ENCODE measurements at places on chromosomes 5 and 9.

DNA sequence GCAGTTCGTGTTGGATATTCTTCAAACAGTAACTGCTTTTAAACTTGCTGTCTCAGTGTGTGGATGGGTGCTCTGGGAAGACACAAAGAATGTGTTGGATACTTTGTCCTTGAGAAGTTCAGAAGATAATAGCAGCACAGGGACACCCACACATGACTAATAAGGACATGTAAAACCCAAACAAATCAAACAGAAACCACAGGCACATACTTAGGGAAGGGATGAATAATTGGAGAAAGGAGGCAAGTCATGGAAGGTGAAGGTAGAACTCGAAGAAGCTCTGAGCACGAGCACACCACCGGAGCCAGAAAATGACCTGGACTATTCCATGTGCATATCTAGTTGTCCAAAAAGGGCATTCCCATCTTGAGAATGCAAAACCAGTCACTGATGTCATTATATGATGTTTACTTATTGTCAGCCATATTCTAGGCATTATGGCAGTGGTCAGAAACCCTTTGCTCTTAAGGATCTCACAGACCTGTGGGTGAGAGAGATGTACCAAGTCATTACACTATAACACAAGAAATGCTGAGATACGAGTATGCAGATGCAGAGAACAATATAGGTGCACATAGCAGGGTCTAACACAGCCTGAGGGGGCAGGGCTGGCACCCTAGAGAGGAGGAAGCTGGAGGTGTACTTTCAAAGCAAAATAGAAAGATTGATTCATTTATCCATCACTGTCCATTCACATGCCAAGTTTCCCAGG is 152.9 kb downstream of the PIK3R1 start:
- H3K27me3 ChIP-seq: peaks cover 7% of the 10 kb centered on the region
- H3K27ac ChIP-seq: peak overlapping the region; percentile 81
- peak overlapping the region; percentile 70 for H3K4me3 ChIP-seq
- no peak for DNase-seq

DNA sequence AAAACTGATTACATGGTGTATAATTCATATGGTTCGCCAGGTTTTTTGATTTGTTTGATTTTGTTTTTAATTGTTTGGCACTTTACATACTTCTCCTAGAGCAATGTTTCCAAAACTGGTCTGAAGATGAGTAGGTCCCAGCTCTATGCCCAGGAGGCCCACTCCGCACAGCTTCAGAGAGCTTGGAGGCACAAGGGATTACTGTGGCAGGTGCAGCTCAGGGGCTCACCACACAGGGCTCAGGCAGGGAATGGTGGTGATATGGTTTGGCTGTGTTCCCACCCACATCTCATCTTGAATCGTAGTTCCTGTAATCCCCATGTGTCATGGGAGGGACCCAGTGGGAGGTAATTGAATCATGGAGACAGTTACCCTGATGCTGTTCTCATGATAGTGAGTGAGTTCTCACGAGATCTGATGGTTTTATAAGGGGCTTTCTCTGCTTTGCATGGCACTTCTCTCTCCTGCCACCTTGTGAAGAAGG is 296.6 kb downstream of the MED10 start:
- H3K36me3 ChIP-seq: no peaks in the 10 kb centered on the region
- H3K27me3 ChIP-seq: no peaks in the 10 kb centered on the region
- H3K4me3 ChIP-seq: no peak overlapping the region
- H3K27ac ChIP-seq: no peak overlapping the region
- no peaks in the 10 kb centered on the region for H3K4me1 ChIP-seq

DNA sequence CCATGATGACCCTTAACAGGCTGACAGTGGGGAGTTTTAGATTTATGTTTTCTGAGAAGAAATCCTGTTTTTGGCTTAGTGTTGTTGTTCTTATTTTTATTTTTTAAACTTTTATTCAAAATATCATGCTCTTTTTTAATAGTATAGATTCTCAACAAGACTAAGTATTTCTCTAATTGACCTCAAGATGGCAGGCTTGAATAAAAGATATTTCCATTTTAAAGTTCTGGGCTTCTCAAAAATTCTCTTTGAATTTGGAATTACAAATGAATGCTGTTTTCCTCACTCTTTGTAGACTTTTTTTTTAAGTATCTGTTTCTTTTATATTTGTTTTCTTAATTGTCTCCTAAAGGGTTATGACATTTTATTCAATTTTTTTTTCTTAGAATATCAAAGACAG is 50.0 kb upstream of the SH3GL2 start:
- no peaks in the 10 kb centered on the region for H3K36me3 ChIP-seq
- H3K4me1 ChIP-seq: no peaks in the 10 kb centered on the region
- H3K4me3 ChIP-seq: no peak overlapping the region

DNA sequence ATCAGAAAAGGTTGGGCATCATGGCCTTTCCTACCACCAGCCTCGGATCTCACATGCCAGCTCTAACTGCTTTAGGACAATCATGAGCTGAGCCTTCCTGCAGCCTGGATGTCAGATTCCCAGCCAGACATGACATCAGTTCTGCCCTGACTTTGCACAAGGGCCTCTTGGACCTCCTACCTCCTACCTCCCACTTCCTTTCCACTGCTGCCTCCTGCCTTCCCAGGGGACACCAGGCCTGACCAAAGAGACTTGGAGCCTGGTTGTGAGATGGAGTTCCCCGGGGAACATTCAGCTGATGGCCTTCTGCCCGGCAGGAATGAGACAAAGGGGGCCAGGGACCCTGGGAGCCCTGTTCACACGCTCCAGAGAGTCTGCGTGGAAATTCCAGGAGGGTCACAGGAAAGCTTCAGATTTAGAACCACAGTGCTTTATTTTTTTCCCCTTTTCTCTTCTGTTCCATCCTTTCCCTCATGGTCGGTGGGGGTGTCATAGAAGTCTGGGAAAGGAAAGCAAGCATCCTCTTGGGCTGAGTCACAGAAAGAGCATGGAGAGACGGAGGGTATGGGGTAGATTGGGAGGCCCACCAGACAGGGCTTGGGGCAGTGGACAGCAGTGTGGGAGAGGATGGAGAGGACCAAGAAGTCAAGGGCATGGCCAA is 35.4 kb upstream of the IL17B start:
- DNase-seq: no peak
- H3K27ac ChIP-seq: no peak overlapping the region
- no peaks in the 10 kb centered on the region for H3K4me1 ChIP-seq
- H3K4me3 ChIP-seq: no peak overlapping the region
- H3K36me3 ChIP-seq: no peaks in the 10 kb centered on the region
- peaks cover 8% of the 10 kb centered on the region for H3K27me3 ChIP-seq

- peaks cover 7% of the 10 kb centered on the region for H3K27me3 ChIP-seq
- no peak overlapping the region for H3K27ac ChIP-seq
- H3K36me3 ChIP-seq: no peaks in the 10 kb centered on the region
- H3K4me1 ChIP-seq: peaks cover 2% of the 10 kb centered on the region
- no peak for DNase-seq
Observed at GRCh38 chr9:83714329-83714728, 6.6 kb upstream of the UBQLN1 start.

DNA sequence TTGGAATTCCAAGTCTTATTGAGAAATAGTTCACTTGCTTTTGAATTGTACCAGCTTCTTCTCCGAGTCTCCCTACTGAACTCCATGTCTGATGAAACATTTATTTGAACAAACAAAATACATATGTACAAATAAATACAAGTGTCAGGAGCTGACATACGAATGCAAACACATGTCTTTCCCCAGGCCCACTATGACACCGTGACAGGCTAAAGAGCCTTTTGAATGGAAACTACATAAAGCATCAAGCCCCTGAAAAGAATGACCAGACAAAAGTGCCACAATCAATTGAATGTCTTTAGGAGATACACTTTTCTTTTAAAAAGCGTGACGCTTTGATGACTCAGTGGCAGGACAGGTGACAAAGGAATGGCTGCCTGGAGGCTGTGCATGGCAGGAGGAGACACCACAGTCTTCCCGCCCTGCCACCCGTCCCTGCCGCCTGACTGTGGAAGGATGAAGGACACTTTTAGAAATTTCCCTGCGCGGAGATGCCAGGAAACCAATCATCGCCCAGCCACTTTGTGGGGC is 112.4 kb upstream of the BNC2 start:
- no peak overlapping the region for H3K27ac ChIP-seq
- no peaks in the 10 kb centered on the region for H3K4me1 ChIP-seq
- H3K4me3 ChIP-seq: no peak overlapping the region
- H3K27me3 ChIP-seq: no peaks in the 10 kb centered on the region
- no peak for DNase-seq
- no peaks in the 10 kb centered on the region for H3K36me3 ChIP-seq

DNA sequence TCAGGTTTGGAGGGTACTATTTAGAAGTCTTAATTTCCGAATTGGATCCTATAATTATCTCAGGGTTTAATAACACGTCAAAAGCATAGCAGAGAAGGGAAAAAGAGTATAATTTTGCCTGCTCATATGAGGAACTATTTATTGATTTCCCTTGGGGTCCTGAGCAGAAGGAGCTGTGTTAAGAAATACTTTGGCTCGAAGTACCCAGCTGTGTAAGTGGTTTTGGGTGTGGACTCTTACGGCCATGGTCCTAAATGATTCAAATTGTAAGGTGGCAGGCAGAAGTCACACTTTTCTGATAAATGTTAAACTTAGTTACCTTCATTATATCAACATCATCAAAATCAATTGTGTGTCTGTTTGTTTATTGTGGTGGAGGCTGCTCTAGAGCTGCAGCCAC is 190.4 kb downstream of the MTRR start:
- H3K36me3 ChIP-seq: no peaks in the 10 kb centered on the region
- DNase-seq: no peak
- H3K27me3 ChIP-seq: no peaks in the 10 kb centered on the region
- H3K4me3 ChIP-seq: no peak overlapping the region
- H3K4me1 ChIP-seq: no peaks in the 10 kb centered on the region

GRCh38 chr5:40557501-40557900 is 122.2 kb upstream of the PTGER4 start:
- H3K27me3 ChIP-seq: no peaks in the 10 kb centered on the region
- no peak for DNase-seq
- no peak overlapping the region for H3K4me3 ChIP-seq
- H3K4me1 ChIP-seq: peaks cover 15% of the 10 kb centered on the region
- H3K36me3 ChIP-seq: no peaks in the 10 kb centered on the region

DNA sequence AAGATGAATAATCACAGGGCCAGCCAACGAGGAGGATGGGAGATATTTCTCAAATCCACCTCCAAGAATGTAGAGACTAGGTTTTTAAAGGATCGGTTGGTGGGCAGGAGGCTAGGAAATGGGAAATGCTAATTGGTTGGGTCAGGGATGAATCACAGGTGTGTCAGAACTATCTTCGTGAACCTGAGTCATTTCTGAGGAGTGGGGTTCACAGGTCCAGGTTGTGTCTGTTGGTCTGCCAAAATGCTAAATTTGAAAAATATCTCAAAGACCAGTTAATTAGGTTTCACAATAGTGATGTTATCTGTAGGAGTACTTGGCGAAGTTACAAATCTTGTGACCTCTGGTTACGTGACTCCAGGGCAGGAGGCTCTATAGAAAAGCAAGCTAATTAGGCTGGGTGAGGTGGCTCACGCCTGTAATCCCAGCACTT is 2.6 kb upstream of the PLAA start:
- H3K4me3 ChIP-seq: no peak overlapping the region
- peaks cover 40% of the 10 kb centered on the region for H3K4me1 ChIP-seq
- H3K27ac ChIP-seq: no peak overlapping the region
- peaks cover 5% of the 10 kb centered on the region for H3K36me3 ChIP-seq
- no peak for DNase-seq
